Activated CD8-positive, alpha-beta memory T cell treated with anti-CD3 and anti-CD28 coated beads for 4 hours (primary cell): ENCODE measurements at places on chromosomes 1 and 21.

- no peak for DNase-seq
These were observed 841.8 kb upstream of the ADGRL4 start for GRCh38 chr1:79848316-79848715.

GRCh38 chr1:2583871-2584351 is 2.7 kb upstream of the PRXL2B start:
- no peak for DNase-seq

DNA sequence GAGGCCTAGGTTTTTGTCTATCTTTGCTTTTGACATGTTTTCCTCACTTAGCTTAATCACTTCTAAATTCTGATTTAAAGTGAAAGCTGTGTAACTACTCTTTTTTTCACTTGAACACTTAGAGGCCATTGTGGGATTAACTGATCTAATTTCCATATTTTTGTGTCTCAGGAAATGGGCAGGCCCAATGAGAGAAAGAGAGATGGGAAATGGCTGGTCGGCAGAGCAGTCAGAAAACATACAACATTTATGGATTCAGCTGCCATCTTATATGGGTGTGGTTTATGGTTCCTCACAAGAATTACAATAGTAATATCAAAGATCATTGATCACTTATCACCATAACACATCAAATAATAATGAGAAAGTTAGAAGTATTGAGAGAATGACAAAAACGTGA is 320.8 kb downstream of the PTPRC start:
- no peak for DNase-seq

DNA sequence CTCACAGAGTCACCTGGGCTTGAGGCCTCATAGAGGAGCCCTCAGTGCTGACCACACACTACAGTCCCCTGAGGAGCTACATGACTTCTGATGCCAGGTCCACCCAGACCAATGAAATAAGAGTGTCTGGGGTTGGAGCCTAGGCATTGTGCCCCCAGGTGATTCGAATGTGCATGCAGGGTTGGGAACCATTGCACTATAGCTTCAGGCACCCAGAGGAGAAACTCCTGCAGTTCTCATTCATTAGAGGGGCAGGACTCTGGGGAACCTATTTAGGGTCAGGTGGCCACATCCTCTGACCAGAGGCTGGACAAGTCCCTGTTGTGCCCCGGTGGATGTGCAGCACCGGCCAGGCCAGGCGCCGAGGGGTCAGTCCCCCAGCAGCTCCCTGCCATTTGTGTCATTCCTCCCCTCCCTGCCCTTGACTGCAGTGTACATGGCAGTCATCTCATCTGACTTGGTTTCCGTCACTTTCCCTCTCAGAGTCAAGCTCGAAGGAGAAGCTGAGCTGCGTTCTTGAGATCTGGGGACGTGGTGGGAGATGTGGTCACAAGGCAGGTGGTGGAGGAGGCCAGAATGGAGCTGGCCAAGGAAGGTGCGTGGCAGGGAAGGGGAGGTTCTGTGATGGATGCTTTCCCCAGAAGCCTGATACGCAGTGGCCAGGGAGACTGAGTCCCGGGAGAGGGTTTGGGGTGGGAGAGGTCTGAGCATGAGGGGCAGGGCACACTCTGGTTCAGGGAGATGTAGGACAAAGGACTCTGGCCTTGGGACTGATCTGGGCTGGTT is 6.4 kb downstream of the CLDN19 start:
- no peak for DNase-seq
